ENCODE measurements at places on chromosomes 16 and 17.
A peak's percentile ranks its signal among the peaks of the same experiment; 100 is the strongest.

GRCh38 chr17:29378500-29378899 is 11.7 kb upstream of the TAOK1 start:
- no peak for DNase-seq

DNA sequence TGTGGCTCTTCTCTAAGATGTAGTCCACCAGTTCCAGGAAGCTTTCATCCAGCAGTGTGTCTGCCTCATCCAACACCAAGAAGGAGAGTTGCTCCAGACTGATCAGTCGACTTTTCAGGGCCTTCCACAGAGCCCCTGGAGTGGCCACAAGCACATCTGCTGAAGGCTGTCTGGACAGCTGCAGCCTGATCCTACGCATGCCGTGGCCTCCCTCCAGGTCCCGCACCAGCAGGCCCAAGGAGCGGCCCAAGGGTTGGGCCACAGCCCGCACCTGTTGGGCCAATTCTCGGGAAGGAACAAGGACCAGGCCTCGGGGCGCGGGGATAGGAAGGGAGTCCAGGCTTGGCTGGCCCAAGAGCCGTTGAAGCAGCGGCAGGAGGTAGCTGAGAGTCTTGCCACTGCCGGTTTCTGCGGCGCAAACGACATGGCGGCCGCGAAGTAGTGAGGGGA is 729 bp downstream of the DDX28 start:
- DNase-seq, result no peak

GRCh38 chr17:16935786-16936185 is 36.1 kb downstream of the TNFRSF13B start:
- no peak for DNase-seq

DNA sequence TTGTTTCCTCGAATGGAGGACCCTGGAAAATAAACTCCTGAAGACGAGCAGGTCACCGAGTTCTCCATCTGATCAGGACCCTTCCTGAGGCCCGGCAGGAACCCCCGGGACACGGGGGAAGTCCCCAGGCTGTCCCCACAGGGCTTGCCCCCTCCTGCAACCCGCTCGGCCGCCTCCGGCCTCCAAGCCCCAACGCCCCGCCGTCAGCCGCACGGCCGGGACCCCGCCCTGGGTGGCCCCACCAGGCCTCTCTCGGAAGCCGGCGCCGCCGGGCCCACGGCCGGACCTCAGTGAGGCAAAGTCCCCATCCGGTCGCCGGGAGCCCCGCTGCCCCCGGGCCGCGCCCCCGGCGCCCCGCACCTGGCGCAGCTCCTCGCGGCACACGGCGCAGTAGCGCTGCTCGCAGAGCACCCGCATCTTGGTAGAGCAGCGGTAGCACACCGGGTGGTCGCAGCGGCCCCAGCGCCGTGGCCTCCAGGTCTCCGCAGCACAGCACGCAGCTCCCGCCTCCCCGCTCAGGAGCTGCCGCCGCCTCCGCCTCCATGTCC is 383 bp downstream of the ZNF598 start:
- no peak for DNase-seq

DNA sequence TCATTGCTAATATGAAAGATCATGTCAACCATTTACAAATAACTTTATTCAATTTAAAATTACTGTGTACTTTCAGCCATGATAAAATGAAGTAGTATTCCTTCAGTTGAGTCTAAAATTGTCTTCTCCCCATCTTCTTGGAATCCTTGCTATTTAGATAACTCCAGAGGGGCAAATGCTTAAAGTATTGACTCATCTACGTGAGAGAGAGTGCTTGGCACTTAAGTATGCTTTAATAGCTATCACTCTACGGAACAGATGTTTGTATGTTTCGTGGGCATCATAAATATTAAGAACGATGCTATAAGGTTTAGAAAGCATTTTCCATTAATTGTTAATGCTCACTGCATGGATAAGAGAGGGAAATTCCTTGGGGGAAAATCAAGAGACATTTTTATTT is 69.3 kb upstream of the MED13 start:
- no peak for DNase-seq

- no peak for DNase-seq
Measured at GRCh38 chr17:15432807-15433611, 34.4 kb downstream of the CDRT4 start.

GRCh38 chr17:75926456-75926855 is 14.4 kb downstream of the FBF1 start:
- DNase-seq, result no peak

DNA sequence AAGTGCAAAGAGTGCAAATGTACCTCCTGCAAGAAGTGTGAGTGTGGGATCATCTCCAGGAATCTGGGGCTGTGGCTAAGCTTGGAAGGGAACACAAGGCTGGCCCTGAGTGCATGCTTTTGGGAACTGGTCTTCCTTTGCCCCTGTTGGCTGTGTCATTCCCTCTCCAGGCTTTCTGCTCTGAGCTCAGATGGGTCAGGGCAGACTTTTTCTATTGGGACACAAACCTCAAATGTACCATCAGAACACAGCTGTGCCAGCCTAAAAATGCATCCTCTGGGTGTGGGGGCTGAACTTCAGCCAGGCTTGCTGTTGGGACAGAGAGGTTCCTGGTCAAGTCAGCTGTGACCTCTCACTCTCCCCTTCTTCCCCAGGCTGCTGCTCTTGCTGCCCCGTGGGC is 914 bp downstream of the MT1B start:
- DNase-seq, result no peak

DNA sequence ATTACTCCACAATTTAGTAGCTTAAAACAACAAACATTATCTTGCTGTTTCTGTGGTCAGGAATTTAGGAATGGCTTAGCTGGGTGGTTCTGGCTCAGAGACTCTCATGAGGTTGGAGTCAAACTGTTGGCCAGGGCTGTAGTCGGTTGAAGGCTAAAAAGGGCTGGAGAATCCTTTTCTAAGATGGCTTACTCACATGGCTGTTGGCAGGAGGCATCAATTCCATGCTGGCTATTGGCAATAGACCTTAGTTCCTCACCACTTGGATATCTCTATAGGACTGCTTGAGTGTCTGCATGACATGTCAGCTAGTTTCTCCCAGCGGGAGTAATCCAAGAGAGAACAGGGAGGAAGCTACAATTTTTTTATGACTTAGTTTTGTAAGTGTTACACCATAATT is 6.6 kb upstream of the EFCAB13 start:
- no peak for DNase-seq

- no peak for DNase-seq
Measured at GRCh38 chr16:28105297-28105696, 41.8 kb upstream of the GSG1L start.

GRCh38 chr17:27825459-27825858 is 25.1 kb upstream of the NOS2 start:
- DNase-seq, result no peak

DNA sequence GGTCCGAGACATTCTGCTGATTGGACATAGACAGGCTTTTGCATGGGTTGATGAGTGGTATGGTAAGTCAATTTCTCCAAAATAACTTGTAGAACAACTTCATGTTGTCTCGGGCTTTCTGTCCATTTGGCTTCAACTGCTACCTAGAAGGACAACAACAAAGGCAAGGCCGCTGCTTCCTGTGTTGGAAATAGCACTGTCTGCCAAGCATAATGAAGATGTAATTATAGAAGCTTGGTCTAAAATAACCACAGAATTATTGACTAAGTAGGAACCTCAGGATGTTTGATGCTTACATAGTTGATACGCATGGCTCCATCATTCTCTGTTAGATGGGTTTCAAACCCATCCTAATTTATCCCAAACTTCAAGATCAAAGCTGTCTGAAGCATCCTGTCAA is 42.3 kb upstream of the NOL11 start:
- DNase-seq, result no peak

GRCh38 chr17:1108765-1109605 is 70.8 kb downstream of the ABR start:
- DNase-seq, result peak; percentile 67

GRCh38 chr17:68613739-68614298 is 12.7 kb upstream of the FAM20A start:
- no peak for DNase-seq

DNA sequence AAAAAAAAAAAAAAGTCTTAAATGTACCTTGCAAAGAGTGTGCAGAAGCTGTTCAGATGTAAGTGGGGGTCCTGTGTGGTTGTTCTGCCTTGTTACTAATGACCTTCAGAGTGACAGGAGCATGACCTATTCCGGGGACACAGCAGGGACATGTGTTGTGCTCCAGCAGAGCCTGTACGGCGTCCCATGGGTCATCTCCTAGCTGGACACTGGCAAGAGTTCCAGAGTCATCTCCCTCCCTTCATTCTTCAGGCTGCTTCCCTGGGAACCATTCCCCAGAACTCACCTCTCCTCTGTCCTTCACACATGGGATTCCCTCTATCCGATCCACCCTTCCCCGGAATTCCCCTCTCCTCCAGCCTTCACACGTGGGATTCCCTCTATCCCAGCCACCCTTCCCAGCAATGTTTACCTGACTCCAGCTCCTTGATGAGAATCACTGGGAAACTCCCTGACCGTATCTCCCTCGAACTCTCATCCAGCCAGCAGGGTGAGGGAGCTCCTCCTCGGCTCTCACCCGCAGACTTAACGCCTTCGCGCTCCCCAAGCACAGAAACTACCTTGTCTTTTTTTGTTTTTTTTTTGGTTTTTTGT is 85.8 kb downstream of the MRM3 start:
- DNase-seq, result no peak

DNA sequence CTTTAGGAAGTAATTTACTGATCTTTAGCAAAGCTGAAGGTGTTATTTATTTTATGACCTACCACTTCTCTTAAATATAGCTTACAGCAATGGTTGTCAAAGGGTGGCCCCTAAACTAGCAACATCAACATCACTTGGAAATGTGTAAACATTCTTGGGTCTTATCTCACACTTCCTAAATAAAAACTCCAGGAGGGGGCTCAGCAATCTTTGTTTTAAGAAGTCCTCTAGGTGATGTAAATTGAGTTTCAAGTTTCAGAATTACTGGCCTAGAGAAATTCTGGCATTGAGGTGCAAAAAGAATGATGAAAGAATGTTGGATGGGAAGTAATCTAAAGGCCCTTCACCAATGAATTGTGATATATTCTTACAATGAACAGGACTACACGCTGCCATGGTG is 142.3 kb downstream of the HS3ST4 start:
- no peak for DNase-seq

DNA sequence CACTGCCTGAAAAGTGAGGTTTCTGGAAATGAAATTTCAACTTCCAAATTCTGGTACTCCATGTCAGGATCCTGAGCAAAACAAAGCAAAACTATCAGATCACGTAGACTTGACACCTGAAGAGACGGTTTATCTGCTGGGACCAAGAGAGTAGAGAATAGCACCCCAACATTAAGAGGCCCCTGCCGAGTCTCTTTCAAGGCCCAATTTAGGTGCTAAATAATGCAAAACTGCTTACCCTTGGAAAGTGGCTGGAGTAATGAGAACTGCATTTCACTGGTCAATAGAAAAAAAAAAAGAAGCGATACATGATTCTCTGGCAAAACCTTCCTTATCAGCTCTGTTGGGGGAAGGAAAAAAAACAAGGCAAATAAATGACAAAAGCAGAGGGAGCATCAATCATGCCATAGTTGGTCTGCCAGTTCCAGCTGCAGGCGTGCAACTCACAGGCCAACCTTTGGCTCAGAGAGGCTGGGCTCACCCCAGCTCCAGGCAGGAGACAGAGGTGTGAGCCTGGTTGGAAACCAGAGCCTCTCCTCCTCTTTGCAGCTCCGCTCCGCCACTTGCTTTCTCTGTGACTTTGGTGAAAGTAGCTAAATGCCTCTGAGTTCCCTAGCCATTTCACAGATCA is 595.2 kb downstream of the TOX3 start:
- DNase-seq, result no peak

- DNase-seq, result no peak
Measured at GRCh38 chr16:81718637-81719036, 60.5 kb upstream of the PLCG2 start.

- DNase-seq, result no peak
Measured at GRCh38 chr16:51133183-51133582, 17.9 kb downstream of the SALL1 start.

- DNase-seq, result no peak
Measured at GRCh38 chr17:38448208-38448771, 20.0 kb downstream of the ARHGAP23 start.

DNA sequence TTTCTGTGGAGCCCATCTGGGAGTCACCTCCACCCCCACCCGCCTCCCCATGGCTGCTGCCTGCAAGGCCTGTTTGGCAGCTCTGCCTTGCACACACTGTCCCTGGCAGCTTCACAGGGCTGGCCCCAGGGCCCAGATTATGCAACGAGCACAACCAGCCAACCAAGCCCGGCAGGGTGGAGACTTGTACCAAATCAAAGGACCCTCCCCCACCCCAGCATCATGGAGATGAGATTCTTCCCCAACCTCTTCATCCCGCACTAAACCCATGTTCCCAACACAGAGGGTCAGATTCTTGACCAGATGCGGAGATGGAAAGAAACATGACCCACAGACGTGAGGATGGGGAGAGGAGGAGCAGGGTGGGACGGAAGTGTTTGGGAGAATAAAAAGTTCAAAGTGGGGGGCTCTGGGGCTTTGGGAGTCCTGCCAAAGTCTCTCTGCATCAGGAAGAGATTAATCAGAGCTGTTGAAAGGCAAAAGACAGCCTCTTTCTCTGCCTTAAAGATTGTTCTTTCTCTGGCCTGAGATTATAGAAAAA is 3.8 kb downstream of the SMARCD2 start:
- DNase-seq, result no peak

GRCh38 chr16:54052271-54052670 is 234.3 kb downstream of the IRX3 start:
- DNase-seq, result no peak

GRCh38 chr16:46785076-46785845 is 37.1 kb upstream of the MYLK3 start:
- DNase-seq, result no peak

DNA sequence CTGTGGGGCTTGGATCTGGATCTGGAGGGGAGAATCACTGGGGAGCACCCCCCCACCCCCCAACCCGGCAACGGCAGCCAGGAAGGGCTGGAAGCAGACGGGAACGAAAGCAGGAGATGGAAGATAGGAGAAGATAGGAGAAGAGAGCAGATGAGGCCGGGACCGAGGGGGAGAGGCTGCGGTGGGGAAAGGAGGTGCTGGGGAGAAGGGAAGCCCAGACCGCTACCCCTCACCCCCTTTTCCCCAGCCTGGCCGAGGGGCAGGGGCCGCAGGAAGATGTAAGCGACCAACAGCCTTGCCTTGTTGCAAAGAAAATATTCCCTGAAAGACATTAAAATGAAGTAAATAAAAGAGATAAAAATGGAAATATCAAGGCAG is 26.8 kb upstream of the CBFA2T3 start:
- no peak for DNase-seq

- DNase-seq, result no peak
Measured at GRCh38 chr17:57666946-57667345, 78.2 kb downstream of the CCDC182 start.

Measured in activated T-helper 1 cell treated with Interleukin-2 at 50 U/mL for 16 hours (primary cell).